ENCODE measurements at places on chromosomes 2 and 18. TPM values are rescaled to one million over a fixed set of nuclear protein-coding genes. Genes with fewer than 3 reads are reported as not detected.

DNA sequence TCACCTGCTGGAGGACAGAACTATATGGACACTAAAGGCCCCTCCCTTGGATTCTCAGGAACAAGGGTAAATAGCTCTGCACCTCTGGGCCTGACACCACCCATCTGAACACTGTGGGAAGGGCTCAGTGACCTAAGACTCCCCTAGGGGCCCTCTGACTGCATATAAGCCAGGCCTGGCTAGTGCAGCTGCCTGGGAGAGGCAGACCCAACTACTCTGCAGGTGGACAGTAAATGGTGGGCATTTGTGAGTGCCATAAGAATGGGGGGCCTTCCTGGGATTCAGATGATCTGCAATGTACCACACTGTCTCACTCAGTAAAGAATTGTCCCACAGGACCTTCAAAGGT, 11.2 kb upstream of the WIPF1 start:
- DNase-seq = no peak

- no peak for DNase-seq
Measured at GRCh38 chr2:111634050-111634794, 249.8 kb downstream of the ANAPC1 start.

DNA sequence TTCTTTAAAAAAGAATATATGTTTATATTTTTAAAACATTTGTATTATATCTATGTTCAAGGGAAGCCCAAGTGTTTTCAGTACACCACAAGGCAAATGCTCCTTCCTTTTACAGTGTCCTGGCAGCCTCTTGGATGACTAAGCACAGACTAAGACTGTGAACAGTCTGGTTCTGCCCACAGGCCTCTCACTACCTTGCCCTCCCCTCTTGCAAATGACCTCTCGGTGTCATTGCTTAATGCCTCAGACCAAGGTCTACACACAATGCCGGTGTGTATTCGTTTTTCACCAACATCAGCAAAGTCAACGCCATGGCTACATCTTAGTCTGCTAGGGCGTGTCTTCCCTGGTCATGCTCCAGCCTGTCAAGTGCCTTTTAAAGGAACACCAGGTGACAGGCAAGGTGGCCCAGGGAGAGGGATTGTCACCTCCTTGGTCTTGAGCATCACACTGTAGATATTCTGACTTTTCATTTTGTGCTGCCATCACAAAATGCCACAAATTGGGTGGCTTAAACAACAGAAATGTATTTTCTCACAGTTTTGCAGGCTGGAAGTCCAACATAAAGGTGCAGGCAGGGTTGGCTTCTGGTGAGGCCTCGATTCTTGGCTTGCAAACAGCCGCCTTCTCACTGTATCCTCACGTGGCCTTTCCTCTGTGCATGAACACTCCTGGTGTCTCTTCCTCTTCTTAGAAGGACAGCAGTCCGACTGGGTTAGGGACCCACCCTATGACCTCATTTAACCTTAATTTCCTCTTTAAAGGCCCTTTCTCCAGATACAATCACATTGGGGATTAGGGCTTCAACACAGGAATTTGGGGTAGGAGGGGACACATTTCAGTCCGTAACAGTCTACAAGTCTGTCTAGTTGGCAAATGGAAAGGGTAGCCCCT, 266.5 kb downstream of the KLHL29 start:
- peak; percentile 35 for DNase-seq

DNA sequence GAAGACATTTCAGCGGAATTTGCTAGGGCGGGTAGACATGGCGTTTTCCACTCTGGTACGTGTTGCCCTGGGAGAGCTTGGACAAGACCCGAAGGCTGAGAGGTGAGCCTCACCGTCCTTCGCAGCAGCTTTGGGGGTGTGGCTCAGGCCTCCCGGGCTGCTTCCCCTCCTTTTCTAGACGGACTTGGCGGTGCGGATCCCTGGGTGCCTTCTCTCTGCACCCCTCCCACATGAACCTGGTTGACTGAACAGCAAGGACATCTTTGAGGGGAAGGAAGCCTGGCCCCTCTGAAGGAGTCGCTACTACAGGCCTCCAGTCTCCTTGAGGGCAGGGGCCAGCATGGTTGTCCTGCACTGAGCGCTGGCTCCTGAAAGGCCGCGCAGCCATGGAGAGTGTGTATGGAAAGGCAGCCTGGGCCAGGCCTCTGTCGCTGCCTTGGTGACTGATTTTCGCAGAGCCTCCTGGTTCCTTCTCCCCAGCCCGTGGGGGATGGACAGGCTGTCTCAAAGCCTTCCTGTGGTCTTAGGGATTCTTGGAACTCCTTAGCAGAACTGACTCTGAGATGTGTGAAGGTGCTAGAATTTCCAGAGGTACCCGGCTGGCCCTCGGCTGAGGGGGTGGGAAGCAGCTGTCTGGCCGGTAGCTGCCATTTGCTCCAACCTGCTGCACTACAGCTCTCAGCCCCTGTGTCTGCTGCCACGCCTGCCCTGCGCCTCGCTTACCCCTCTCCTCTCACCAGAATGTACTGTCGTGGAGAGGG, 9.9 kb downstream of the CNNM4 start:
- DNase-seq = no peak

GRCh38 chr18:31658670-31659575, 25.5 kb downstream of the B4GALT6 start:
- no peak for DNase-seq

- DNase-seq = peak; percentile 62
Measured at GRCh38 chr2:102449370-102449974, 23.6 kb upstream of the SLC9A4 start.

Gene CNTNAP5
- total RNA-seq = not detected

Gene SLC39A6
- 54.4 TPM for total RNA-seq

Gene PDCL3
- total RNA-seq = 27.8 TPM

All from Calu3 (cell line).